Right ventricle myocardium inferior (tissue), 1 donor: ENCODE measurements at places on chromosomes 5 and 9.

- DNase-seq, result no peak
These were observed 12.6 kb downstream of the URM1 start for GRCh38 chr9:128383791-128384190.

DNA sequence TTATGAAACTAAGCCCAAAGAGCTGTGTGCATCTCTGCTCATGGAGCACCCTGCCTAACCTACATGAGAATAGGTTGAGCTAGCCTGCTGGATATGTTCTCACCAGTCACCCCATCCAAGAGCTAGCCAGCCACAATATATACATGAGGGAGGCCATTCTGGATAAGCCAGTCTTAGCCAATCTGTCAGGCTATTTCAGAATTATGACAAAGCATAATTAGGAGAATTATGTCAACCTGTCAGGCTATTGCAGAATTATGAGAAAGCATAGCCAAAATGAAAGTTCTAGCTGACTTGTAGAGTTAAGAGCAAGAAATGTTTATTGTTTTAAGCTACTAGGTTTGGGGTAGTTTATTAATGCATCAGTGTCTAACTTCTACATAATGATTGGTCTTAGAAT is 189.8 kb downstream of the WDR70 start:
- no peak for DNase-seq

DNA sequence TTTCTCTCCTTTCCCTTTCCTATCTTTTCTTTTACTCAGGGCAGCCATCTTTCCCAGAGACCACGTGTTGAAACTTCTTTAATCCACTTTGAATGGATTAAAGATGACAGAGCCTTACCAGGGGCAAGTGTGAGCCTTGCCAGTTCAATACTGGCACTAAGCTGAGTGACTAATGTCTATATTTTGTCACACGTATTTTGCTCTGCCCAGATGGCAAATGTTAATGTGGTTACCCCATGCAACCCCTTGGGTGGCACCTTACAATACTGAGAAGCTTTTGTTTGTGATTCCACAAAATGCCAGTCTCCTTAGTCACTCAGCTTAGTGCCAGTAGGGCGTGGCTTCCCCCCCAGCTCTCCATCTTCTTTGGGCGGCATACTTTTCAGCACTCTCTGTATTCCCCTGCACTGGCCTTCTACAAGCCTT is 24.8 kb downstream of the ANXA1 start:
- DNase-seq, result no peak

- no peak for DNase-seq
These were observed 9.1 kb downstream of the MAN1B1 start for GRCh38 chr9:137095664-137096517.

GRCh38 chr9:133742251-133742650 is 4.1 kb upstream of the SARDH start:
- DNase-seq, result no peak

DNA sequence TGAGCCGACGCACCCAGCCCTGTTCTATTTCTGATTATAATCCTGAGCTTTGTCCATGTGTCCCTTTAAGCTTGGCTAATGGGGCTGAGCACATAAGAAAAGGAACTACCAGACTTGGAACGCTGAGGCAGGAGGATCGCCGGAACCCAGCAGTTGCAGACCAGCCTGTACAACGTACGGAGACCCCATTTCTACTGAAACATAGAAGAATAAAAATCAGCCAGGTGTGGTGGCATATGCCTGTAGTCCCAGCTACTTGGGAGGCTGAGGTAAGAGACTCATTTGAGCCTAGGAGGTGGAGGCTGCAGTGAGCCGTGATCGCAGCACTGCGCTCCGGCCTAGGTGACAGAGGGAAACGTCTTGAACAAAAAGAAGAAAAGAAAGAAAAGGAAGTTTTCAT is 22.3 kb downstream of the TRIM7 start:
- no peak for DNase-seq

DNA sequence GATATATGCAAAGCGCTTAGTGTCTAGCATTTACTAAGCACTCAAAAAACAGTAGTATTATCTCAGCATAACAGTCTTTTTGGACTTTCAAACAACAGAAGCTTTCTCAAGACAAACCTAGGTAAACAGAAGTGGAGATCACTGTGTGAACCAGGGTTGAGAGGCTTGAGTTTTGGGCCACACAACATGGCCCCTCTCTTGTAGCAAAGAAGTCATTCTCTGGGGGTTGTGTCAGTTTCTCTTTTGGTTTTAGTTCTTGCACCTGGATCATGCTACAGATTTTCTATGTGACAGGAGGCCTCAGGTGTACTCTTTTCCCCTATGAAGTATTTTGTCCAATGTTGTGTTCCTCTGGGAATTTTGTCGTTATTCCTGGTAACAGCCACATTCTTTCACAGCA is 30.0 kb downstream of the INSYN2B start:
- no peak for DNase-seq

- DNase-seq, result no peak
These were observed 313.3 kb downstream of the PIK3R1 start for GRCh38 chr5:68528821-68529273.

GRCh38 chr5:153896701-153897100 is 142.0 kb downstream of the FAM114A2 start:
- no peak for DNase-seq

- no peak for DNase-seq
These were observed 149.3 kb downstream of the MELK start for GRCh38 chr9:36721846-36722588.

- DNase-seq, result no peak
These were observed 350.8 kb downstream of the NFIB start for GRCh38 chr9:13963005-13963653.

DNA sequence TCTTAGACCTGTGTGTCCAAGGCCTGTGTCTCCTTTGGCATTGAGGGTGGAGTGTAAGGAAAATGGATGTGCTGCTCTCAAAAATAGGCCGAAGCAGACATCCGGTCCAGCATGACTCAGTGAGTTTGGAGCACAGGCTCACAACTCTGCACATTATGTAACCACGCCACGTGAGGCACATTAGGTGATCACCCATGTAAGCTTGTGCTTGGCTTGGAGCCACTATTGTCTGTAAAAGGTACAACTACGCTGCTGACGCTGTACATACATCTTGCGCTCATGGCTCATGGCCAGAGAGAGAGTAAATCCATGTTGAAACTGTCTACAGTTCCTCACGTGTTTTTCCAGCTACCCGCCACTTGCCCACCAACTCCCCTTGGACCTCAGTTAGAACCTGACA is 177.5 kb downstream of the PDE4D start:
- no peak for DNase-seq

DNA sequence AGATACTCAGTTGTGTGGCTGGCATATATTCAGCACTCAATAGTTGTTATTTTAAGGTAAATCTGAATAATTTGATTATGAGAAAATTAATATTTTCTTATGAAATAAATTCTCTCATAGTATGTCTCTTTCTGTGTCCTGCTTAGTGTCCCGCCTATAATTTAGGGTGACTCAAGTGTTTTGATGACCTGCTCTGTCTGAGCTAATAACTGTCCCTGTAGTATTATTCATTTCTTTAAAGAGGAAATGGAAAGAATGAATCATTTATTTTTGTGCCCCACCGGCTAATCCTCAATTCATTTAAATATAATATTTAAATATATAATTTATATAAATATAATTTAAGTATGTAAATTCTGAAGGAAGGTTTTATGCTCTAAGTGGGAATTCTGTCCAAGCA is 4.1 kb downstream of the SLC1A1 start:
- DNase-seq, result no peak

- DNase-seq, result no peak
These were observed 23.2 kb downstream of the TSPAN17 start for GRCh38 chr5:176670449-176670848.

GRCh38 chr9:111974092-111974681 is 77.6 kb downstream of the UGCG start:
- DNase-seq, result no peak

DNA sequence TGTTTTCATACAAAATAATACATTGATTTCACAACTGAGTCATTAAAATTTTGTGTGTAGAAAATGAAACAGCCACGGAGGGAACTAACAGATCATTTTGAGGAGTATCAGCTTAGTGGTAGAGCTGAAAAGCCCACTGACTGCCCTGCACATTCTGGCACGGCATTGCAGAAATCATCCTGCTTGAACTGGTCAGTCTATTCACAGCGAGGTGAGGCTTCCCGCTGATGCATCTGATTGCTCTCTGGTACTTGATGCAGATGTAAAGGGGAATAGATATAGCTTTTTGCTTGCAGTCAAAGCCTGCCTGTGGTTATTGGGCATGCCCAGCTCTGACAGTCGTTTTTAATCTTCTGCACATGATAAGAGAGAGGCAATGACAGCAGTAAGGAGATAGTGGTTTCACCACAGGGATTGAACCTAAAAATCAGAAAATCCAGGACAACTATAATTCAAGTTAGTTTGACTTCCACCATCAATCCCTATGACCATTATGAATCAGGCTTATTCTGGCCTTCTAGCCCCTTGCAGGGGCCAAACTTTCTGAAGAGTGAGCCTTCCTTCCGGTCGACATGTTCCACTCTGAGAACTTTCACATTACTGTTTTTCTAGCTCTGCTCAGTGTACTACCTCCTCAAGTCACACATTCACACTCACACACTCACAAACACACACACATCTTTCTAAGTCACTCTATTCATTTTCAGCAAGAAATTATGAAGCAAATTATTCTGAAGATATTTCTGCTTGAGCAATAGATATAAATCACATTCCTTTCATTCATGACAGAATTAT is 782.8 kb upstream of the NUDT12 start:
- no peak for DNase-seq

- DNase-seq, result no peak
These were observed 18.4 kb downstream of the AGXT2 start for GRCh38 chr5:35029333-35029732.

- no peak for DNase-seq
These were observed 162.1 kb upstream of the TSLP start for GRCh38 chr5:110909415-110909814.

DNA sequence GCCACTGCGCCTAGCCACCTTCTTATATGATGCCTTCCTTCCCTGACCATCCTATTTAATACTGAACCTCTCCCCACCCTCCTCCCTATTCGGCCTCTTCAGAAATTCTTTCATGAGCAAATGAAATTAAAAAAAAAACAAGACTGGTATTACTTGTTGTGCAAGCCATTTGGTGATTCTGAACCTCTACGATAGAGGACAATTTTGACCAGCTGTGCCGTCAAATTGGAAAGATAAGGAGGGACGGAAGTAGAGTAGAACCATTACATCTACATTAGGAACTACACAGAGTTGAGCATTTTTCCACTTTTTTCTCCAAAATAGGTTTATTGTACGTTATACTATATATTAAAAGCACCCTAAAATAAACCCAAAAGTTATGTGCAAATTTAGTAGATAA is 2.9 kb downstream of the DHX29 start:
- DNase-seq, result no peak

- DNase-seq, result no peak
These were observed 690.3 kb upstream of the DMAC1 start for GRCh38 chr9:8489835-8490234.

GRCh38 chr5:61186634-61187033 is 24.4 kb upstream of the SMIM15 start:
- no peak for DNase-seq

- DNase-seq, result no peak
These were observed 59.3 kb downstream of the SVEP1 start for GRCh38 chr9:110520120-110520701.

DNA sequence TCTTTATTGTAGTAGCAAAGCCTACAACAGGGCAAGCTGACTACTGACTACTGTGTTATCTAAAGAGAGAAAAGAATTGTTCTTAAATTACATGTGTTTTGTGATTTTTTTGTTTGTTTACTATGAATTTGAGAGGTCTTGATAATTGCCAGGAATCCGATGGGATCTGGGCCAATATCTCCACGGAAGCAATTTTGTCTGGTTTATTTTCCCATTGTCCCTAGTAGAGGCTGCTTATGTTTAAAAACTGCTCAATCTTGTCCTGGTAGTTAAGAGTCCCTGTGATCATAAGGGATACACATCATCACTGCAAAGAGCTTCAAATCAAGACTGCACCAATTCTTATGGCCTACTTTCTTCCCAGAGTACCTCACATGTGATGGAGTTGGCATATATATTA is 94.4 kb downstream of the GLDC start:
- DNase-seq, result no peak

GRCh38 chr9:93010056-93010455 is 48.4 kb upstream of the SUSD3 start:
- no peak for DNase-seq

DNA sequence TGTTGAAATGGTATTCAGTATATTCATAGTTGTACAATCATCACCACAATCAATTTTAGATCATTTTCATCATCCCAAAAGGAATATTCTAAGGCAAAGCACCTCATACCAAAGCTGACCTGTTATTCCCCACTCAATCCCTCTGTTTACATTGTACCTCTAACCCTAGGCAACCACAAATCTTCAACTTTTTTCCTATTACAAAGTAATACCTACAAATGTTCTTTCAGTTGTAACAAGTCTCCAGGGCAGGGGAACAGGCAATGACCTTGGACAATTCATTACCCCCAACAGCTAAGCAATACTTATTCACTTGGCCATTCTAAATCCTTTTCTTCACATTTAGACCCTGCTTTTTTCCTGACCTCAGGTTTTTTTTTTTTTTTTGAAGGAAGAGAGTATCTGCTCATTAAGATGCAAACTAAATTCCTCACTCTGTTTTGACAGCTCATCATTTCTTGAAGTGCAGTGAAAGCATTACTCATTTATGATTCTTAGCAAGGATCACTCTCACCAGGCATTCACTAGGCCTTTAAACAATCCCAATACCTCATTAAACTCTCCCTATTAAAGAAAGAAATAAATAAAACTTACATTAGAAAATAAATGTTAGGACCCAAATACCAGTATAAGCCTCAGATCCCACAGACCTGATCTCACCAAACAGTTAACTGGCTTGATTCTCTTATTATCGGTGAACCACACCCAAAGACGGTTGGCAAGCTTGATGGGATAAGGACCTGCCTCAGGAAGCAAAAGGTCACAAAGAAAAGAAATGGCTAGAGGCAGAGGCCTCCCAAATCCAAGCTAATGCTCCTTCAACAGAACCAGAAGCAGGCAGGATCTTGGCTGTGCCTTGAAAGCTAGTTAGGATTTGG is 15.3 kb downstream of the MTMR12 start:
- DNase-seq, result no peak

DNA sequence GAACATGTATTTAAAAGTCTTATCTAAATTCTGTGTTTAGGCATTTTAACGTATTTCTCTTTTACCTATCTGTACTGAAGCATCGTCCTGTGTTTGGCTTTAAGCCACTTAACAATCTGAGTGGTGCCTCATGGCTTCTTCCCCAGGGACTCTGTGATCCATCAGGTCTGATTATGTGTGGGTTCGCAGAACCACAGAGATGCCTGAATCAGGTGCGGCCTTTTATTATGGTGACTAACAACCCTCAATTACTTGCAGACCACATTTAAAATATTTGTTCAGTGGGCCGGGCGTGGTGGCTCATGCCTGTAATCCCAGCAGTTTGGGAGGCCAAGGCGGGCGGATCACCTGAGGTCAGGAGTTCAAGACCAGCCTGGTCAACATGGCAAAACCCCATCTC is 39.6 kb upstream of the SAP30L start:
- DNase-seq, result no peak

- no peak for DNase-seq
These were observed 1.1 kb downstream of the GALNT10 start for GRCh38 chr5:154191467-154192261.

- DNase-seq, result no peak
These were observed 68.1 kb downstream of the INVS start for GRCh38 chr9:100167176-100167575.
